ENCODE measurements at places on chromosomes 12 and 14.

DNA sequence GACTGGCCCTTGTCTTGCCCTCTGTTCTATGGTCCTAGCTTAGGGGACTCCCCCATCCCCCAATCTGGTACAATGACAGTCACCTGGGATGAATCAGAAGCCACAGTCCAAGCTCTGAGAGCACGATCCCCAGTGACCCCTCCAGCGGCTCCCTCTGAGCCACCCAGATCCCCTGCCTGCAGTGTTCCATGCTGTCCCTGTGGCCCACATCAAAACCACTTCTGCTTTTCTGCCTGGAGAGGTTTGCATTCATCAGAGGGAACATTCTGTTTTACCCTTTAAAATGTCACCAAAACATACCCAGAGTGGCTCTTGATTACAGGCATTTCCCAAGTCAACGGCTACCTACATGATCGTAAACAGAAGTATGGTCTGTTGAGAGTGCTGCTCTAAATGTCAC lies 47.5 kb downstream of the NOS1 start:
- no peak for DNase-seq

- DNase-seq, result no peak
Observed at GRCh38 chr12:88258396-88258795, 116.3 kb downstream of the TMTC3 start.

DNA sequence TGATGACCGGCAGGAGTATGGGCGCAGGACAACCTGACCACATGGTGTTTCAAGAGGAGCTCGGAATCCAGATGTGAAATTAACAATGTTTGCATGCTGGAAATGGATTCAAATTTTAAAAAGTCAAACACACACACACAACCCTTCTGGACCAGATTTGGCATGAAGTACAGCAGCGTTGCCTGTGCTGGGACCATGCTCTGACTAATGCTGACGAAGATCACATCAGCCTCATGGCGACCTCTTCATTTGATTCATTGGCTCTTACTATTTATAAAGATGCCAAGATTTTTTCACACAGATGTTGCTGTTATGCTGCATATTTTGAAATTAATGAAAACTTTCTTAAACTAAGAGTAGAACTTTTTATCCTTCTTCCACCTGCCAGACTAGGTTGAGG lies 926.6 kb upstream of the TMEM132C start:
- DNase-seq, result no peak

- no peak for DNase-seq
Observed at GRCh38 chr12:65609359-65609771, 214.9 kb upstream of the HMGA2 start.

DNA sequence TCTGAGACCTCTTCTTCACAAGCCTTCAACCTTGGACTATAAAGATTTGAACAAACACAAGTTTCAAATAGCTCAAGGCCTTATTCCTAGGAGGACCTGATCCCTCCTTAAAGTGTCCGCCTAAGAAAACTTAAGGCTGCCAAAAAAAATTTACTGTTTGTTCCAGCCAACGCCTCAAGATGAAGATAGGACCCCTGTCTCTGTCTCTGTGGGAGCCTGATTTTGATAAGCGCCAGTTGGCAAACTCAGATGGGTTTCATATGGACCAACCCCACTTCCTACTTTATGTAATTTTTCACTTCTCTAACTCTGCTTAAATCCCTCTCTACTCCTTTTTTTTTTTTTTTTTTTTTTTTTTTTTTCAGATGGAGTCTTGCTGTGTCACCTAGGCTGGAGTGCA lies 11.0 kb downstream of the FKBP3 start:
- DNase-seq, result no peak

GRCh38 chr14:97177016-97177415 lies 379.8 kb downstream of the VRK1 start:
- peak; percentile 26 for DNase-seq

GRCh38 chr12:4742416-4742970 lies 22.3 kb downstream of the GALNT8 start:
- DNase-seq, result no peak

GRCh38 chr14:63656194-63656593 lies 14.5 kb upstream of the WDR89 start:
- no peak for DNase-seq

DNA sequence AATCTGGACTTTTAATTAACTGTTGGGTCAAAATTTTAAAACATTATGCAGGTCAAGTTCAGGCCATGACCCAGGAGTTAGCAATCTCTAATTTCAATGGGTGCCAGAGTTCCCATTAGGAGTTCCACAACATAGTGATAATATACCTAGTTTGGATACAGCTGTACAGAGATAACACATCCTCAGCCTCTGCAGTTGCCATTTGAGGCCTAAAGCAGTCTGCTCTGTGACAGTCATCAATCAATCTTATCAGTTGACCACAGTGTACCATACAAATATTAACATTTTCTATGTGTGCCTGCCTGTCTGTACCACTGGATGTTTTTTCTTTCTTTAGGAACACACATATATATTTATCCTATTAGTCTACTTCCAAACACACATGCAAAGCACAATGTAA lies 54.0 kb upstream of the BBS10 start:
- DNase-seq, result no peak

DNA sequence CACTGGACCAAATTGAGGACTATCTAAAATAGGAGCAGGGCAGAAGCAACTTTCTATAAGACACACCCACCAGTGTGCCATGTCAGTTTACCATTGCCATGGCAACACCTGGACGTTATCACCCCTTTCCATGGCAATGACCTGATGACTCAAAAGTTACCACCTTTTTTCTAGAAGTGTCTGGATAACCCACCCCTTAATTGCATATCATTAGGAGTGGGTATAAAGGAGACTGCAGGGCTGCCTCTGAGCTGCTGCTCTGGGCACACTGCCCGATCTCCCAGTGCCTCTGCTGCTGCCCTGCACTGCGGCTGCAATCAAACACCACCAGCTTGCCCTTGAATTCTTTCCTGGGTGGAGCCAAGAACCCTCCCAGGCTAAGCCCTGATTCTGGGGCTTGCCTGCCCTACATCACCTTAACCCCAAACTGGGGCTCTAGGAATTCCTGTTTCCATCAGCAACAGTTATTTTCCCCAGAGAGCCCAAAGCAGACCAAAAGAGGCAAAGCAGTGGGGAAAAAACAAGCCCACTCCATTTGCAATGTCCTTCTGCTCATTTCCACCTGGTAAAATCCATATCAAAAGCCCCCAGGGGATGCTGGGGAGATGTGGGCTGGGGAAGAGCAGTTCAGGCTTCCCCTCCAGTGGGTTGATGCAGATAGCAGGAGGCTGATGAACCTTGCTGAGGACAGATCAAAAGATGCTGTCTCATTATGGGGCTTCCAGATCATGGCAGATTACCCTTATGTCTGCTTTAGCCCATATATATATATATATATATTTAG lies 129.5 kb upstream of the NCOR2 start:
- no peak for DNase-seq

DNA sequence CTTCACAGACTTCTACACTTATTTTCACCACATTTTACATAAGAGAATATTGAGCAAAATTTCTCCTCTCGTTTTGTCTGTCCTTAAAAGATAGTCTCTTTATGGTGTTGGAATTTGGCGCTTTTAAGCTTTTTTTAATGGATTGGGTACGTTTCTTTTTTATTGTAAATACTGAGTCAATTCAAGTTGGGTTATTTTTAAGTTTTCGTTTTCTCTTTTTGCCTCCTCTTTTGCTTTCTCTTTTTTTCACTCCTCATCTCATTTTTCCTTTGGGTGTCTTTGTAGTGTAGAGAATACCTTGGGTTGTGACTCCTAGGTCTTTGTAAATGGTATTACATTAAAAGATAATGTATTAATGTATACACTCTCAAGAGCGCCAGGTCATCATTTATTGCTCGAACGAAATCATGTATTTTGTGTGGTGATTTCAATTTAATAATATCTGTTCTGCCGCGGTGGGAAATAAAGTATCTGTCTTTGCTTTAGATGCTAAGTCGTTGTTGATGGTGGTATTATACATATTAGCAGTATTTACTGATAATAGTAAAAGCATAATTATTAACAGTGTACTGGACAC lies 845 bp downstream of the TMX1 start:
- DNase-seq, result no peak

GRCh38 chr14:82549306-82549990 lies 1015.8 kb upstream of the SEL1L start:
- no peak for DNase-seq

- DNase-seq, result no peak
Observed at GRCh38 chr14:97253756-97254155, 456.6 kb downstream of the VRK1 start.

- DNase-seq, result no peak
Observed at GRCh38 chr14:59347915-59348314, 117.3 kb downstream of the GPR135 start.

GRCh38 chr14:41285186-41285748 lies 321.4 kb upstream of the LRFN5 start:
- DNase-seq, result no peak

DNA sequence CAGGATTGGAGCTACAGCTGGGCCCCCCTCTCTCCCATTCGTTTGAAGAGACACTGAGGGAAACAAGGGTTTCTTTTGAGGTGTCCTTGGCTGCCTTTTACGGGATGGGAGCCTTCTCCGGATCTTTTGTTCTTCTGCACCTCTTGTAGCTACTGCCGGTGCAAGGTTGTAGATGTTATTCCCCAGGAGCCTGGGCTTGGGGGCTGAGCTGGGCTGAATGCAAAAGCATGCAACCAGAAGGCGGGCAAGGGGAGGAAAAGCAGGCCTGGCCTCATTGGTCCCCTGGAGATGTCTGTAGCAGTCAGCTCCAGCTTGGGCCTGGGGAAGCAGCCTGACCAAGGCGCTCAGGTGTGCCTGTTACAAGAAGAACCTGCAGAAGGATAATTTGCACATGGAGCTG lies 110.3 kb downstream of the GCH1 start:
- no peak for DNase-seq

DNA sequence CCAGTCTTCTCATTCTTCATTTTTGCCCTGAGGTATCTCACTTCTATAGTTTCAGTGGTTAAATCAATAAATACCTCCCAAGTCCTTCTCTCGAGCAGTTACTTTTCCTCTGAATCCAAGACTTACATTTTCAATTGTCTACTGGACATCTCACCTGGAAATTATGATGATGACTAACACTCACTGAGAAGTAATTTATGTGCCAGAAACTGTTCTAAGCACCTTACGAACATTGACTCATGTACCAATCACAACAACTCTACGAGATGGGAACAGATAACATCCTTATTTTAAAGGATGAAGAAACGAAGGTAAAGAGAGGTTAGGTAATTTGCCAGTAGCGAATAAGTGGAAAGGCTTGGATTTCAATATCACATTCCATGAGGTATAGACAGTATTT lies 94.1 kb downstream of the EML5 start:
- no peak for DNase-seq

- no peak for DNase-seq
Observed at GRCh38 chr12:69052613-69053408, 119.8 kb upstream of the CPM start.

- no peak for DNase-seq
Observed at GRCh38 chr14:102445066-102445465, 64.5 kb downstream of the ANKRD9 start.

DNA sequence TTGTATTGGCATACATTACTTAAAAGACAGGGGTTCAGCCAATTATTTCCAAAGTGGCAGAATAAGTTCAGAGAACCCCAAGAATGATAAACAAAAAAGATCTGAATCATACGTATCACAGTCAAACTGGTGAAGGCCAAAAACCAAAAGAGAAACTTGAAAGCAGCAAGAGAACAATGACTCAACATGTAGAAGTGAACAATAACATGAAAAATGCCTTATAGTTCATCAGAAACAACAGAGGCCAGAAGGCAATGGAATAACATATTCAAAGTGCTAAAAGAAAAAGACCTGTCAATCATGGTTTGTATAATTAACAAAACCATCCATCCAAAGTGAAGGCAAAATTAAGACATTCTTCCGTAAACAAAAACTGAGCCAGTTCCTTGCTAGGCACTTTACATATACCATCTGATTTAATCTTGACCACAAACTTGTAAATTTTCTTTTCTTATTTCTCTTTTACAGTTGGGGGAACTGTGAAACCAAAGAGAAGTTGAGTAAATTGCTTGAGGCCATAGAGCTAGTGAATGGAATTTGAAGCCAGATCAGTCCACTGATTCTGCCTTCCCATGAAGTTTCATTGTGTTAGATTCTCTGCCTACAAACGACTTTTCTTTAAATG lies 232.1 kb upstream of the SEL1L start:
- DNase-seq, result no peak

GRCh38 chr14:75999511-76000190 lies 14.1 kb downstream of the IFT43 start:
- no peak for DNase-seq

- DNase-seq, result no peak
Observed at GRCh38 chr12:5807514-5808219, 137.4 kb downstream of the ANO2 start.

- DNase-seq, result no peak
Observed at GRCh38 chr14:53619691-53620231, 336.9 kb downstream of the BMP4 start.

- DNase-seq, result no peak
Observed at GRCh38 chr14:20470603-20470901, 1.3 kb downstream of the PNP start.

DNA sequence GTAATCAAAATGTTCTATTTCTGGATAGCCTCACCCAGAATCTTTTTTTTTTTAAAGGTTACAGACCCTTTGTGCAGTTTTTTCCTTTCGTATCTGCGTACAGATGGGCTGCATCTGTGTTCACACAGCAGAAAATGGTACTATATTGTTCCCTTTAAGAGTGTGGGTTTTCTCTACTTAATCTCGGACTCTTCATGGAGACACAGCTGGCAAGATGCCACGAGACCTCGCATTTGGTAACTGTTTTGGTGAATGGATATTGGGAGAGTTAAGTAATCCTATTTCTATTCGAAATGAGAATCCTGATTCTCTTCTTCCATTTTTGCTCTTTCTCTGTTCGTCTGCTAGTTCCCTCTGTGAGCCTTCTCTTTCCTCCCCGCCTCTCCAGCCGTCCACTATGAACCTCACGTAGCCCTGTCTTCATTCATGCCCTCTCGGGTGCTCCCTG lies 85.7 kb downstream of the SAMD4A start:
- no peak for DNase-seq

DNA sequence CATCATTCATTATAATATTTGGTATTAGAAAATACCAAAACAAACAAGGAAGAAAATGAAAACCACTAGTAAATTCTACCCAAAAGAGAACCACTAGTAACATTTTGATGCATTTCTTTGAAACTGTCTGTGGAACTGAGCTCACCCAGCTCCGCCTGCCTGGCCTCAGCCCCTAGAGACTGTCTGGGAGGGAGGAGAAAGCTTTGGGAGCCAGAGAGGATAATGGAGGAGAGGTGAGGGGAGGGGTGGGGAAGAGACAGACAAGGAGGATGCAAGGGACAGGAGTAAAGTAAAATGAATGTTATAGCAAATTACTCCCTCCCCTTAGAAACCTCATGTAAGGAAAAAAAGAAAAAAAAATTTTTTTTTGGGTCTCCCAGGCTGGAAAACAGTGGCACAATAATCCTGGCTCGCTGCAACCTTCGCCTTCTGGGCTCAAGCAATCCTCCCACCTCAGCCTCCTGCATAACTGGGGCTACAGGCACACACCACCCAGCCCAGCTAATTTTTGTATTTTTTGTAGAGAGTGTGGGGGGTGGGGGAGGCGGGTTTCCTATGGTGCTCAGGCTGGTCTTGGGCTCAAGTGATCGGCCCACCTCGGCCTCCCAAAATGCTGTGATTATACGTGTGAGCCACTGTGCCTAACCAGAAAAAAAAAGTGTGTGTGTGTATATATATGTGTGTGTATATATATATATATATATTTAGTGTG lies 3.2 kb upstream of the MMP19 start:
- DNase-seq, result no peak
